Hippocampal formation (tissue), 2 donors: ENCODE measurements at places on chromosomes 7 and 10.

DNA sequence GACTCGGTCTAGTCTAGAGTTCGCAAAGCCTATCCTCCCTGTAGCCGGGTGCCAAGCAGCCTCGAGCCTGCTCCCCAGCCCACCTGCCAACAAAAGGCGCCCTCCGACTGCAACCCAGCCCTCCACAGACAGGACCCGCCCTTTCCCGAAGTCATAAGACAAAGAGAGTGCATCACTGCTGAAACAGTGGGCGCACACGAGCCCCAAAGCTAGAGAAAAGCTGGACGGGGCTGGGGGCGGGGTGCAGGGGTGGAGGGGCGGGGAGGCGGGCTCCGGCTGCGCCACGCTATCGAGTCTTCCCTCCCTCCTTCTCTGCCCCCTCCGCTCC, 622 bp upstream of the COL1A2 start:
- no peak for DNase-seq

DNA sequence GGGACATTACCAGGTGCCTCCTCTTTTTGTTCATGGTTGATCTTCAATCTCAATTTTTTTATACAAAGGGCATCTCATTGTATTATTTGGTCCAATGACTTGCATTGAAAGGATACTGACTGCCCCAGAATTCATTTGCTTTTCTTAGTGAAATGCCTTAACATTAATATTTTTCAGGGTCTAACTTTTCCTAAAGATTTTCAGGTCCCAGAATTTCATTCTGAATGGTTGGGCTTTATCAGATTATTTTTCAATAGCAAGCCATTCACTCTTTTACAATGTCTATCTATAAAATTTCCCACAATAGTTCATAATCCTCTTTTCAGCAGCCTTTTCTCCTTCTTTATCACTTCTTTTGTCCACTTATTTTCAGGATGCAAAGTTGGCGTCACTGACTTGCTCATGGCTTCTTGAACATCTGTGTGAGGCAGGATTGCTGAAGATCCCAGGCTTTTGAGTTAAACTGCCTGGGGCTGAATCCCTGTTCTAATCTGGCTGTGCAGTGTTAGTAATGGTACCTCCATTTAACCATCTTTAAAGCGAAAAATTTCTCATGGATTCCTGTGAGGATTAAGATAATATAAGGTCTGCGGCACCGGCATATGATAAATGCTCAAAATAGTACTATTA, 131.7 kb upstream of the HDAC9 start:
- no peak for DNase-seq

GRCh38 chr10:13189961-13190360, 28.6 kb downstream of the MCM10 start:
- DNase-seq: no peak

- no peak for DNase-seq
Measured at GRCh38 chr10:71735709-71736569, 16.4 kb upstream of the C10orf105 start.

DNA sequence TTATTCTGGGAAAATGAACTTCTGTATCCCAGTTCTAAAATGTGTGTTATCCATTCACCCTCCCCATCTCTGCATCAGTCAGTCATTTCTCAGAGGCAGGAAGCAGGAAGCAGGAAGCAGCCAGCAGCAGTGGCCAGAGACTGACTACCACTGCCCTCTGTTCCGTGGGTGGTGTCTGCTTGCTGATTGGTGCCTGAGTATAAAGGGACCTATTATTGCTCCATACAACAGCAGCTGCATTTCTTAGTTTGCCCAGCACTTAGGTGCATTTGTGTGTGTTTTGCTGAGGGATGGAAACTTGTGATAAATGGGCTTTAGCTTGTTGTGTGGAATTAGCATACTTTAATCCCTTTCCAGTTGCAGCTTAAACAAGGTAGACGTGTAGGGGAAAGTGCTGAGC, 582.2 kb downstream of the SORCS1 start:
- peak; percentile 75 for DNase-seq

- no peak for DNase-seq
Measured at GRCh38 chr7:36611703-36612102, 112.6 kb downstream of the AOAH start.

GRCh38 chr7:44280993-44281721, 44.2 kb downstream of the CAMK2B start:
- no peak for DNase-seq

DNA sequence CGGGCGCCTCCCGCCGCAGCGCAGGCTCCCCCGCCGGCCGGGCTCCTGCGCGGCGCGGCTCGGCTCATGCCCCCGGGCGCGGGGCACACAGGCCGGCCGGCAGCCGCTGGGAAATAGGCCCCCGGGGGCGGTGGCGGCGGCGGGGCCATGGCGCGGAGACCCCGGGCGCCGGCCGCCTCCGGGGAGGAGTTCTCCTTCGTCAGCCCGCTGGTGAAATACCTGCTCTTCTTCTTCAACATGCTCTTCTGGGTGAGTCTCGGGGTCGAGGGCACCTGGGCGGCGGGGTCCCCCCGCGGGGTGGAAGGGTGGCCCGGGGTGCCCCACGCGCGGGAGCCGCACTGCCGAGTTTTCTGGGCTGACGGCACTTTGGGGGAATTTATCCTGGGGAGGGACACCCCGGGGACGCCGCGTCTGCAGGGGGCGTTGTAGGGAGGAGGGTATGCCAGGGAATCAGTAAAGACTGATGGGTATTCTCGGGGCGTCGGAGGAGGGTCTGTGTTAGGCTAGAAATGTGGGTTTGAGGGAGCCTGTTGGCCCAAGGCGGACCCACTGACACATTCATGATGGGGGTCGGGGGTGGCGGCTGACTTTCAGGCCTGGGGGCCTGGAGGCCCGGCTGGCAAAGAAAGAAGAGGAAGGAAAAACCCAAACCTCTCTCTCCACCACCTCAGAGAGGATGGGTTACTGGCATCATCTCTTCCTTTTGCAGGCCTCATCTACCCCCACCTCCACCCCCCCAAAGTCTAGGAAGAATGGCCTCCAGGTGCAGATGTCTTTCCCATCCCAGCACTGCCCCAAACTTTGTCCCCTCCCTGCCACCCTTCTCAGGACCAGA, 544 bp downstream of the TSPAN33 start:
- no peak for DNase-seq

- DNase-seq: peak; percentile 34
Measured at GRCh38 chr10:16986406-16987205, 143.0 kb downstream of the CUBN start.

DNA sequence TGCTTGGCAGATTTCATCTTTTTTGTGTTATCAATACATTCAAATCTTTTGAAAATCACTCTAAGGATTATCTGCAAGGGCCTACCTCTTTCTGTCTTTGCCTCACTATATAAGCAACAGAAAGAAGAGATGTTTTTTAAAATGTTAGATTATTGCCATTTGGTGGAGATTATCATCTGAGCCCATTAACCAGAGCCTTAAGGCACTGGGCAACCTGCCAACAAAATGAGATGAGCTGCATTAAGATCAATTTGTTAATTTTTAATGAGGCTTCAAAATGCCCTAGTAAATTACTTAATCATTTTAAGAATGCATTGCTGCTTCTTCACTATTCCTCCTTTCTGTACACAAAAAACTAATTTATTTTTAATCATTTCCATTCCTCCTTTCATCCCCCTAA, 314.1 kb downstream of the SNX13 start:
- DNase-seq: no peak

- DNase-seq: no peak
Measured at GRCh38 chr7:116271963-116272886, 61.9 kb downstream of the TES start.
